Thoracic aorta (tissue), 2 donors: ENCODE measurements at places on chromosomes 13 and 19.
A peak's percentile ranks its signal among the peaks of the same experiment; 100 is the strongest.

DNA sequence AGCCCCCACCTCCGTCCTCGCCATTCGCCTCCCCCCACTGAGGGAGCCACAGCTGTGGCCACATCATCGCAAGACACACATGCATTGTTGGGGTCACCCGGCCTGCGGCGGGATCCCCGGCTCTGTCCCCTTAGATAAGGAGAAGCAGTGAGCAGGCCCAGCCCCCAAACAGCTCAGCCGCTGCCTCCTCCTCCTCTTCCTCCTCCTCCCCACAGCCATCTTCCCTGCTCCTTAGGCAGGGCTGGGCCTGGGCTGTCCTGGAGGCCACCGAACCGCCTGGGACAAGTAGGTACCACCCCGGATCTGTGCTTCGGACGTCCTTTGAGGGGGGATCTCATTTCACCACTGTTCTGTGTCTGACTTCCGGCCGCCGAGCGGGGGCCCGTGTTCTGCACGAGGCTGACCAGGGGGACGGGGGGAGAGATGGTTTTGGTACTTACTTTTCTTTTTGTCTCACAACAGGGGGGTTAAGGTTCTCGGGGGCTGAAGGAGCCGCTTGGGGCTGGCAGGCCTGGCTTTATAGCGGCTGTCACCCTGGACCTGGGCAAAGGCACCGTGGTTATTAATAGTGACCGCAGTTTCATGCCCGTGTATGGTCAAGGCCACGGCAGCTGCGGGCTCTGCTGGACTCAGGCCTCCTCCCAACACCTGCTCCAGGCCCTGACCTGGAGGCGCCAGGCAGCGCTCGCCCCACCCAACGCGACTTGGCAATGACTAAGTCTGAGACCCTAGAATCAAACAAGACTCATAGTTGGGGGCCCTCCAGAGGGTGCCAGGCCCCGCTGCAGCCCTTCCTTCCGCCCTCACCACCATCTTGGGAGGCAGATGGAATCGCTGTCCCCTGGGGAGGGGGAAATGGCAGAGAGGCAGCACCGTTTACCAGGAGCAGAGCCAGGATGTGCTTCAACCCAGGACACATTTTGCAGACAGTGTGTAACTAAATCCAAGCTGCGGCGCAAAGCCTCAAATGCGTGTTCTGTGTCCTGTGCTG, 18.3 kb downstream of the NMRK2 start:
- DNase-seq: no peak

- DNase-seq: peak; percentile 16
Observed at GRCh38 chr13:45047394-45048310, 58.3 kb downstream of the GPALPP1 start.

DNA sequence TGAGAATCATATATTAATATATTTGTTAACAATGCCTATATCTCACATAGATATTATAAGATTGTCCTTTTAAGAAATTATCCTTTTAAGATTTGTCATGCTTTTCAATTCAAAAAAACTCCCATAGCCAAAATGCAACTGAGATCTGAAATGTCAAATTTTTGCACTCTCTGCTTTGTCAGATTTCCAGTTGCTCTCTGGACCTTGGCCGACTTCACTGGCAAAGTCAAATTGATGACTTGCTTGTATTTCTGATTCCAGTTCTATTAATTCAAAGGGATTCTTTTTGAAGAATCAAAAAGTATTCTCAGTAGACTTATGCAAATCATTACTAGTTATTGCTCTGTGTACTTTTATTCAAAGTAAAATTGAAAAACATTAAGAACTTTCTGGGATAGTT, 101.2 kb upstream of the SCEL start:
- DNase-seq: no peak

GRCh38 chr19:39401549-39402345, 4.9 kb upstream of the ZFP36 start:
- no peak for DNase-seq

GRCh38 chr19:49859682-49860335, 7.6 kb downstream of the PNKP start:
- no peak for DNase-seq

DNA sequence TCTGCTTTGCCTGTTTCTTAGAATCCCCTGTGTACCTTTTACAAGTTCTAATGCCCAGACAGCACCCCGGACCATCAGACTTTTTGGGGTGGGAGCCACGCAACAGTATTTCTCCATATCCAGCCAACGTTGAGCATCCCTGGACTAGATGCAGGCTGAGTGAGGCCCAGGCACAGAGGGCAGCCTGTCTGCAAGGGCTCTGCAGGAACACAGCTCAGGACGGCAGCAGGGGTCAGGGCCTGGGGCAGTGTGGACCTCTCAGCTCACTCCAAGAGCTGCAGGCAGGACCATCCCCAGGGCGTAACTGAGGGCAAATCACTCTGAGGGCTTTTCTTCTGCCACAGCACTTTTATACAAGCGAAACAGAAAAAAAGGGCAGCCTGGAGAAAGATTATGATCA, 95.8 kb downstream of the DNAJC15 start:
- DNase-seq: no peak

DNA sequence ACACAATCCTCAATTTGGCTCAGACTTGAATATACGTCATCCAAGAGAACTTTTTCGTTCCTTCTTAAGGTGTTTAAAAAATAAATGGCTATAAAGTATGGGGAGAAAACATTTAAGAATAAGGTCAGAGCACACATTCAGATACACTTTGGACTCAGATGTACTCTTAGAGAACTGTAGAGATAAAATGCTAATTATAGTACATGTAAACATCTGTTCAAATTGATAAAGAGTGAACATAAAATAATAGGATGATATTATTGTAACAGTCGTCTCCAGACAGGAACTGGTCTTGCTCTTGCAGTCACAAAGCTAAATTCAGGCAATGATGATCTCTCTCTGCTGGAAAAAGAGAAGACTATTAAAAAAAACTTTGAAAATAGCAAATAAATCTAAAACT, 91.4 kb downstream of the RBM26 start:
- no peak for DNase-seq

- DNase-seq: no peak
Observed at GRCh38 chr13:74647211-74647610, 513.0 kb upstream of the KLF12 start.
